ENCODE measurements at places on chromosomes 2 and 18.

DNA sequence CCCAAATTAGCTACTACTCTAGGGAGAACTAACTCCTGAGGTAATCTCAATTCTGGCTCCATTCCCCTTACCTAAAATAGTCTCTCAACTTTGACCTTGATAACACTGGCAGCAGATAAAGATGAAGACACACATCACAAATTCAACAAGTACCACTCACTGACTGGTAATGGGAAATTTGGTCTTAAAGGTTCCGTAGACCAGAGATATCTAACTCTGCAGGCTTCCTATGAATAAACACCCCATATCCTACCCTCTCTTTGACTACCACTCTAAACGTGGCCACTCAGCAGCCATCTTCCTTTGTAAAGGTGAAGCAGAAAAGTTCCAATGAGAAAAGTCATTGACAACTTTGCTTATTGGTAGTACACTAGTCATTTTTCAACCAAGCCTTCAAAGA lies 38.6 kb upstream of the GALNT5 start:
- DNase-seq: no peak

DNA sequence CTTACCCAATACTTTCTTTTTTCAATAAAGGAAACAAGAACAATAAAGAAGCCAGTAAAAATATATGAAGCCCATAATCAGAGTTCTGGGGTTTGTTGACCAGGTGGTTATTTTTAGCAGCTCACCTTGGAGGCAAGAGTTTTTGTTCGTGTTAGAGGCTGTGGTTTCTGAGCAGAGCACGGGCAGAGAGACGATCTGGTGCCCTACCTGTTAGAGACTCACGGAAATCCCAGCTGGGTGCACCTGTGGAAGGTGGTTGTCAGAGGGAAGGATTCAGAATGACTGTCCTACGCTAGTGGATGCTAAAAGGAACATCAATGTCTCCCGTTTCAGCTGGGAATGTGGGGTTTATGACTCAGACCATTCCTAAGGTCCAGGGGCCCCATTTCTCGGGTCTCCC lies 87.6 kb downstream of the NRP2 start:
- no peak for DNase-seq

DNA sequence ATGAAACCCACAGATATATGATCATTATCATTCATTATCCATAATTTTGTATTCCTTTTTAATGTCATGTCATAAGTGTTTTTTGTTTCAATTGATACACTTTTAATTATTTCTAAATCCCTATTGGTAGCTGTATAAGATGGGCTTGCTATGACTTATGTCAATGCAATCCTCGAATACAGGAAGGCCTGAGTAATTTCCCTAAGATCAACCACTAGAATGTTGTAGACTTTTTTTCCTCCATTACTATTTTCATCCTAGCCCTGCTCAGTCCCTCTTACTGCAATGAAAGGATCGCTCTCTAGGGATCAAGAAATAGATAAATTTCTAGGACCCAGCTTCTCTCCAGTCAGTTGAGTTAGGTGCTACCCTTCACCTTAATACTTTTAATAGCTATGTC lies 186.3 kb downstream of the KCNE4 start:
- DNase-seq: no peak

- DNase-seq: no peak
Observed at GRCh38 chr2:185668710-185669109, 69.9 kb upstream of the FSIP2 start.

- DNase-seq: no peak
Observed at GRCh38 chr2:240235149-240235803, 94.8 kb upstream of the OTOS start.

GRCh38 chr2:57569396-57569795 lies 477.2 kb upstream of the VRK2 start:
- no peak for DNase-seq

DNA sequence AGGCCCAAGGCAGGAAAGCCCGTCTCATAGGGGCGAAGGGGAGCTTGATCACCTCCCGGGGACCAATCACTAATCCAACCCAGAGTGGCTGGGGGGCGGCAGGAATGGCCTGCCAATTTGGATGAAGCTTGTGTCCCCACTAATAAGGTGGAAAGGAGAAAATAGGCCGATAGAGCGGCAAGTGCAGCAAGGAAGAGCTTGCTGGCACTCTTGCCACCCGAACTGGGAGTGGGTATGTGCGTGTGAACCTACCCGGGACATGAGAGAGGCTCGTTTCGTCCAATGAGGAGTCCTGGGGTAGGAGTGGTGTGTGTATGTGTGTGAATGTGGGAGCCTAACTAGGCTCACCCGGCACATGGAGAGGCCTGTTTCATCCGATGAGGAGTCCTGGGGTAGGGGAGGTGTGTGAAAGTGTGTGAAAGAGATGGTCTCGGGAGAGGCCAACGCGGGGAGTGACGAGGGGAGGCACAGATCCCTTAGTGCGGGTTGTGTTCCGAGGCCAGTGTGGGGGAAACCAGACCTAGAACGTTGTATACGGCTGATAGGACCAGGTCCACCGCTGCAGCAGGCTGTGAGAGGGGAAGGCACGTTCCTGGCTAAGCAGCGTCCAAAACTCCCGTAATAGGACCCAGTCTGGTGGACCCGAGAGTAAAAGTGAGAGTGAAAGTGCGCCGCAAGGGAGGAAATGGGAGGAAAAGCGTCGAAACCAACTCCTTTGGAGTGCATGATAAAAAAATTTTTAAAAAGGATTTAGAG lies 47.1 kb upstream of the SELENOI start:
- DNase-seq: peak; percentile 26

GRCh38 chr2:119197529-119198239 lies 25.9 kb upstream of the STEAP3 start:
- no peak for DNase-seq

- DNase-seq: no peak
Observed at GRCh38 chr2:160306985-160307384, 106.9 kb upstream of the ITGB6 start.

GRCh38 chr2:212078103-212078502 lies 460.5 kb downstream of the ERBB4 start:
- no peak for DNase-seq

DNA sequence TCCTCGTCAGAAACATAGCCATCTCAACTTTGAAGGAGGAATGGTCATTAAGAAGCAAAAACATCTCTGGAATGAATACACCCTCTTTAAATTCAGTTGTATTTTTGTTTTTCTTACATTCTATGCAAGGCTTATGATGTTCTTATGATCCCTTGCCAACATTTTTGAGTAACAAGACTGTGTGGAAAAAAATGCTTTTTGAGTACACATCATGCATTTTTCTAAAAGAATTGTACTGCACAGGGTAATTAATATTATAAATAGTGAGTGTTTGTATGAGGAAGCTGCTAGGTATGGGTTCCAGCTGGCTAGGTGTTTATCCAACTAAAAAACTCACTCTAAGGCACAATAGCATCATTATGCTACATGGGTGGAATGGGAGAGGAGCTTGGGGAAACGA lies 59.0 kb upstream of the SPATS2L start:
- no peak for DNase-seq

GRCh38 chr2:148944536-148944935 lies 69.5 kb downstream of the KIF5C start:
- no peak for DNase-seq

- DNase-seq: no peak
Observed at GRCh38 chr2:5509362-5509761, 182.8 kb upstream of the SOX11 start.

DNA sequence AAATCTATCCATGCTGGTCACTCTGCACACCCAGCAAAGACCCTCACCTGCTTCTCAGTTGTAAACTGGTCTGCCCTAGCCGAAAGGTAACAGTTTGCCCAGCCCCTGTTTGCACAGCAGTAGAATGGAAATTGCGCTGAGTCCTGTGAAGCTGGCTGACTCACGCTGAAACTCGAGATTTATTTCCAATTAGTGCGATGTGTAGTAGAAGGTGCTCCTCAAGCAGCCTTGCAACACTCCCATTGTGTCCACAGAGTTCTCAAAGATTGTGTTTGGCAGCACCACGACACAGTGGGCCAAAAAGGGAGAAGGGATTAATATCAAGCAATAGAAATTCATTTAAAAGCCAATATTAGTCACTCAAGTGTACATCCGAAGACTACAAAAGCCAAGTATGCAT lies 21.7 kb upstream of the APCDD1 start:
- DNase-seq: no peak

- no peak for DNase-seq
Observed at GRCh38 chr2:60058781-60059180, 494.7 kb downstream of the BCL11A start.

- no peak for DNase-seq
Observed at GRCh38 chr2:156592809-156593593, 156.8 kb downstream of the GPD2 start.

DNA sequence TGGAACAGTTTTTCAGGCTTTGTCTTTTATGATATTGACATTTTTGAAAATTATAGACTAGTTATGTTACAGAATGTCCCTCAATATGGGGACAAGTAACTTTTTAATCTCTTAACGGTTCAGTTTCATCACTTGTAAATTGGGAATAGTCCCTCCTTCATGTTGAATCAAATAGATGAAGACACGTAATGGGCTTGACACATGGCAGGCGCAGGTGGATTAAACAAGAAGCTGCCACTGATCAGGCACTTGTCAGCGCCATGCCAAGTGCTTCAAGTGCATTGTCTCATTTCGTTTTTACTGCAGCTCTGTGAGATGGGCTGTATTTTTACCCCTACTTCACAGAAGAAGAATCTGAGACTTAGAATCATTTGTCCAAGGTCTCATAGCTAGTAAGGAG lies 9.5 kb upstream of the SMAD4 start:
- DNase-seq: no peak

DNA sequence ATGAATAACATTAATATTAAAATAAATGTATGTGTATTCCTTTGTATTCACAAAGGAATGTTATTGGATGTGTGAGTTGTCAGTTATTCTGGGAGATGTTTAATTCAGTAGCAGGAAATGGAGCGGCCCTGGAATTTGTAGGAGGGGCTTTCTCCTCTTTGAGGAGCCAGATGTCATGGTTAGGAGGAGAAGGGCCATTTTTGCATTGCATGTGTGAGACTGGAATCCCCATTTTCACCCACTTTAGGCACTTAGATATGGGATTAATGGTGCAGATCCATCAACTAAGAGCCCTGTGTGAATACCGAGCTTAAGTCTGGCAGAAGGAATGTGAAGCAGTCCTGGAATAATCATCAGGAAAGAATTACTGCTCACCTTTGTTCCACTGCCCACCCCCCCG lies 439.2 kb downstream of the PARD3B start:
- DNase-seq: no peak

DNA sequence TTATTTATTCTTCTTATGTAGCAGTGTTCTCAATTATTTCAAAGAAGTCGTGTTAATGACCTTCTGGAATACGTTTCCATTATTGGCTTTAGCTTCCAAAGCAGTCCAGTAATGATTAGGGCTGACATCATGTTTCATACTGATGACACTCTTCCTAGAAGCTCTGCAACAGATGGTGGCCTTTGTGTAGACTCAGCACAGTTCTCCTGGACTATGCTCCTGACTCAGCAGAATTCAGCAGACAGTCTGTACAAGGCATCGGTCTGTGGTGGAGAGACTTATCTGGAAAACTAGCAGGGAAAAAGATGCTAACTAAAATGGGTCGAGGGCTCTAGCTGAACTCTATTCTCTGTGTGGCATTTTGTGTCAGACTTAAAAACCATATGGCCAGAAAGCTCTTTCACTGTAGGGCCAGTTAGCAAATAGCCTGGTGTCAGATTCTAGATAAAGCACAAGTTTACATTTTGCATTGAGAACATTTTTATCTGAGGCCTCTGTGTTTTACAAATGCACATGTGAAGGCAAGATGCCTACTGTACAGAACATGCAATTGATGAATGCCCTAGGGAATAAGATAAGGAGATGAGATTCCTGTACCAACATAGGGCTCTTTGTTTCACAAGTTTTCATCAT lies 35.1 kb downstream of the GULP1 start:
- no peak for DNase-seq

DNA sequence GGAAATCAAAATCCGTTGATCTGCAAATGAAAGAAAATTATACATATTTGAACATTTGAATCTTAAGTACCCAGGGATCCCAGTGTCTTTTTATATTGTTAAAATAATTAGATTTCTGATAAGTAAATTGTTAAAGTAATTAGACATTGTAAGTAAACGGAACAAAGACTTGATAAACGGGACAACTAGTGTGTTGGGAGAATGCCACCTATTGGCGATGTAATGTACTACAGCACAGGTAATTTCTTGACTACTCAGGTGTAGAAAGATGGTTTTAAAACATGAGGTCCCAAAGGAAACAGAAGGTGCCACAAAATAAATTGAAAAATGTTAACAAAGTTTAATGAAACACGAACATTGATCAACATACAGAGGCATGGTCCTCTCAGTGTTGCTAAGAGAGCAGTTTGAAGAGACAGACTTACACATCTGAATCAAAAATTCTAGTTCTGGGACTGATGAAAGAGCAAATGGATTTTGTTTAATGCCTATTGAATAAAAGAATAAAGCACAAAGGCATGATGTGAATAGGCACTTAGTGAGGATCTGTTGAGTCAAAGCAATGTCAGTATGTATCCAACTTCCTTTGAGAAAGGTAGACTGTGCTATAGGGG lies 103.4 kb upstream of the RASGRP3 start:
- no peak for DNase-seq

DNA sequence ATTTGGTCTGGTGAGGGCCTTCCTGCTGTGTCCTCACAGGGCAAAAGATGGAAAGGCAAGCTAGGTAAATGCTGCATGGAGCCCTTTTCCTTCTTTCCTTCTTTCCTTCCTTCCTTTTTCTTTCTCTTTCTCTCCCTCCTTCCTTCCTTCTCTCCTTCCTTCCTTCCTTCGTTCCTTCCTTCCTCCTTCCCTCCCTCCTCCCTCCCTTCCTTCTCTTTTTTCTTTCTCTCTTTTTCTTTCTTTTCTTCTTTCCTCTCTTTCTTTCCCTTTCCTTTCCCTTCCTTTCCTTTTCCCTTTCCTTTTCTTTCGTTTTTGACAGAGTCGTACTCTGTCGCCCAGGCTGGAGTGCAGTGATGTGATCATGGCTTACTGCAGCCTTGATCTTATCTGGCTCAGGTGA lies 23.1 kb upstream of the C2orf74 start:
- no peak for DNase-seq

- no peak for DNase-seq
Observed at GRCh38 chr18:30386624-30387023, 655.9 kb downstream of the DSC3 start.

DNA sequence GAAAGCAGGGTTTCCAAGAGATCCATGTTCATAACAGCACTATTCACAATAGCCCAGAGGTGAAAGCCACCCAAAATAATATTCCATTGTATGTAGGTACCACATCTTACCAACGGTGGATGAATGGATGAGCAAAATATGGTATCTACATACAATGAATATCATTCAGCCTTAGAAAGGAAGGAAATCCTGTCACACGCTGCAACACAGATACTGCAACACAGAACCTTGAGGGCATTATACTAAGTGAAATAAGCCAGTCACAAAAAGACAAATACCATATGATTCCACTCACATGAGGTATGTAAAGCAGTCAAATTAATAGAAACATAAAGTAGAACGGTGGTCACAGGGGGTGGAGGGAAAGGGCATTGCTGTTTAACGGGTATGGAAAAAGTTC lies 155.7 kb downstream of the DTNB start:
- no peak for DNase-seq

- no peak for DNase-seq
Observed at GRCh38 chr2:217103752-217104545, 244.1 kb upstream of the TNP1 start.
